ENCODE measurements at places on chromosomes 3 and 15.

DNA sequence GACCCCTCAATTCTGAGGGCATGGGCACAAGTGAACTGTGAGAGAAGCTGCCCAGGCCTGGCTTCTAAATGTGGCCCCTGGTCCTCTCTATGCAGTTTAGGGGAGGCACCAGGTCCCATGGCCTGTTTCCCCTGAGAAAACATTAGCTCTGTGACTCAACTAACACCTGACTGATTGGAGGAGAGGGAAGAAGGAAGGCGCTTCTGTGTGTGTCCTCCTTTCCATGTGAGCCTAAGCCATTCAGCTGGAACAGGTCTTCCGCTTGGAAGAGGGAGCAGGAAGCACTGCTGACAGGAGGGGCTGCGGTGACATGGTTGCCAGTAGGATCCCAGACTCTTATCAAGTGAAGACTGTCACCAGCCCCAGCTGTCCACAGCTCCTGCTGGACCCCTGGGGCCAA lies 79.5 kb downstream of the MYLK start:
- DNase-seq, result no peak

GRCh38 chr3:148648685-148649352 lies 48.9 kb upstream of the AGTR1 start:
- DNase-seq, result no peak

DNA sequence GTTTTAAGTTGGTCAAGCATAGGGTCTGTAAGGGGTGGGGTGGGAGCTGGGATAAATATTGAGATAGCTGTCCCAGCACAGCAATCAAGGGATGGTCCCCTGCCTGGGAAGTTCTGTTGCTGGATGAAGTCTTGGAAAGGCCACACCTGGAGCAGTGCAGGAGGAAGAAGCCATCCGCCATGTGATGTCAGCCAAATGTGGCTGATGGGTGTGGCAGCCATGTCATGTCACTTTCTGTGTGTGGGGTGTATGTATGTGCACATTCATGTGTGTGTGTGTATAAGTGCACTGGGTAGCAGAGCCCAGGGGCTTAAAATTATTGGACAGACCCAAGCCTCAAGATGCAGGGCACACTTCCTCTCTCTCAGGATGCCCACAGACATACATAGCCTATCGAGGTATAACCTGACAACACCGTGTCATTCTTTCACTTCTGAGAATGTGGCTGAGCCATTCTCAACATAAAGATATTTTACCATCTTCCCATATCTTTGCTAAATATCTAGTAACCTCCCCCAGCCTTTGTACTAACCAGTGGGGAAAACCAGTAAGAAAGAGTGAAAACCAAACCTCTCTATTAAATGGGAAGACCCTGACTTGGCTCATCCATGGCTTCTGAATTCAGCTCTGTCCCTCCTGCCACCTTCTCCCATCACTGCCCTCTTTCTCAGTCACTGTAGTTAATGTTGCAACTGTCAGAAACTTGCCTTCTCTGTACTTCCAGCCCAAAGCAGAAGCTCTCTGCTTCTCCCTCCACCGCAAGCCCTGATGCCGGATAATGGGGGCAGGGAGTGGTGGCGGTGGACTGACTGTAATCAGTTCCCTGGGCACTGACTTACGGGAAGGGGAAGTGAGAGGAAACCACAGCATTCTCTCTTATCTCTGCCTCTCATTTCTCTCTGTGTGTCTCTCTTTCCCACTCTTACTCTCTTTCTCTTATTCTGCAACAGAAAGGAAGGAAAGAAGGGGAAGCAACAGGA lies 11.2 kb downstream of the TNFSF10 start:
- peak; percentile 61 for DNase-seq

GRCh38 chr3:79994397-79994796 lies 226.6 kb upstream of the ROBO1 start:
- DNase-seq, result no peak

DNA sequence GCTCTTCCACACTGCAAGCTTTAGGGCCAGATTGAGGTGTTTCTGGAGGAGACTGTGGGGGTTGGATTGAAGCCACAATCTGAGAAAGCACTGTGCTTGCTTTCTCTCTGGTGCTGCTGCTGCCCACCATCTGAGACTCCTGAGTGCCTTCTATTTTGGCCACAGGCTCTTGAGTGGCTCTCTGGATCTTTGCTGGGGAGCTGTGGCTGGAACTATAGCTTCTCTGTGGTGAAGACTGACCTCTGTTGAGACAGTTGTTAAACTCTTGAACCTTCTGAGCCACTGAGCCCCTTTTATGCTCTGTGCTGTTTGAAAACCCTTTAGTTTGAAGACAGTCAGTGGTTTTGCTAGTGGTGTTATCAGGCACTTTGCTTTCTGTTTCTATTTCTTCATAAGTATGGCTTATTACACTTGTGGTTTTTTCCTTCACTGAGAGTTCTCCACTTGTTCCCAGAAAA lies 108.7 kb upstream of the TSPAN3 start:
- DNase-seq, result no peak

- DNase-seq, result peak; percentile 35
Observed at GRCh38 chr3:100401674-100402041, 319 bp downstream of the LNP1 start.

- no peak for DNase-seq
Observed at GRCh38 chr15:63366451-63366850, 15.2 kb downstream of the CA12 start.

- DNase-seq, result no peak
Observed at GRCh38 chr15:100986158-100986896, 67.2 kb downstream of the LRRK1 start.

- DNase-seq, result no peak
Observed at GRCh38 chr3:53079147-53079546, 33.3 kb upstream of the SFMBT1 start.

DNA sequence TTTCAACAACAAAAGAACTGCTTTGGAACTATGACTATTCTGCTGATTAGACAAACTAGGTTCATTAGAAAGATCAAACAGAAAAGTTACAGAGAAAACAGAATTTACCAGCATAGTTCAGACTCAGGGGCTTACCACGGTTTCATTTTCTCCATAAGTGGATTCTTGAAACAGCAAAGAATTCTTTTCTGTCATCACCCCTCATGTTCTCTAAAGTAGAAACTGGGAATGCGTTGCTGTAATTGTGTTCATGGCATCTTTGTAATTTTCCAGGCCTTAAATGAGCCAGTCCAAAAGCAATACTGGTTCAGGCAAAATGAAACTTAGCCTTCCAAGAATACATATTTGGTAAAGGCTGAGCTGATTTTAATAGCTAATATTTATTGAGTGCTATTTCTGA lies 287.8 kb downstream of the CHL1 start:
- DNase-seq, result no peak

DNA sequence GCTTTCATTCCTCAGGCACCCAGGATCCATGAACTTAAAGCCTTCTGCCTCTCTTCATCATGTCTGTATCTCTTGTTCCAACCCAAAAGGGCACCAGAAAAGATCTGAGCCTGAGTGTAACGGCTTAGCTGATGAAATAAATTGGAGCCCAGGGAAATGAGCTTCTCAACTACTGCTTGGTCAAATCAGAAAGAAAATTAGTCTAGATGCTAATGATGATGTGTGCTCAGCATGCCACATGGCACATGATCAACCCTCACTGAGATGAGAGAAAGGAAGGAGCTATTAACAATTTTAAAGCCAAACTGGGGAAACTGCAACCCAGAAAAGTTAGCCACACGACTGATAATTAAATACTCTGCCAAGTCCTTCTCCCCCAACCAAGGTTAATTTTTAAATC lies 325.7 kb downstream of the CNTN3 start:
- no peak for DNase-seq

GRCh38 chr3:174710612-174711011 lies 148.5 kb upstream of the NAALADL2 start:
- DNase-seq, result no peak

GRCh38 chr3:159989973-159990846 lies 1.6 kb downstream of the IL12A start:
- DNase-seq, result no peak

- DNase-seq, result no peak
Observed at GRCh38 chr3:64209866-64210621, 15.2 kb downstream of the PRICKLE2 start.

Data from stimulated activated CD4-positive, alpha-beta T cell treated with anti-CD3 and anti-CD28 coated beads, Interleukin-2, amount 100 ng/mL, for 48 hours (primary cell).